ENCODE measurements at places on chromosomes 5 and 9.

- no peak for DNase-seq
Measured at GRCh38 chr5:74257645-74258313, 382.7 kb downstream of the ENC1 start.

DNA sequence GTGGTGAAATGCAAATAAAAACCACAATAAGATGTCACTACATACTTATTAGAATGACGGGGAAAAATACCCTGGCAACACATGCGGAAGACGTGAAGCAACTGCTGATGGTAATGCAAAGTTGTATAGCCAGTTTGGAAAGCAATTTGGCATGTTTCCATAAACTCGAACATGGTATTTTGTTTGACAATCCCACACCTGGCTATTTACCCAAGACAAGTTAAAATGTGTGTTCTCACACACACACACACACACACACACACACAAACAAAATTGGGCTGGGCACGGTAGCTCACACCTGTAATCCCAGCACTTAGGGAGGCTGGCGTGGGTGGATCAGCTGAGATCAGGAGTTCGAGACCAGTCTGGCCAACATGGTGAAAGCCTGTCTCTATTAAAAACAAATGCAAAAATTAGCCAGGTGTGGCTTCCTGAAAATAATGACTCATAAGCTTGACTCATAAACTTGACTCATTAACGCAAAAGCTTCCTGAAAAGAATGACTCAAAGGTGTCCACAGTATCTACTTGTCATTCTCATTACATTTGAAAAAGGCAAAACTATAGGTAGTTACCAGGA is 456.5 kb downstream of the CDH18 start:
- no peak for DNase-seq

GRCh38 chr5:61332851-61333320 is 828 bp downstream of the ZSWIM6 start:
- peak; percentile 33 for DNase-seq

DNA sequence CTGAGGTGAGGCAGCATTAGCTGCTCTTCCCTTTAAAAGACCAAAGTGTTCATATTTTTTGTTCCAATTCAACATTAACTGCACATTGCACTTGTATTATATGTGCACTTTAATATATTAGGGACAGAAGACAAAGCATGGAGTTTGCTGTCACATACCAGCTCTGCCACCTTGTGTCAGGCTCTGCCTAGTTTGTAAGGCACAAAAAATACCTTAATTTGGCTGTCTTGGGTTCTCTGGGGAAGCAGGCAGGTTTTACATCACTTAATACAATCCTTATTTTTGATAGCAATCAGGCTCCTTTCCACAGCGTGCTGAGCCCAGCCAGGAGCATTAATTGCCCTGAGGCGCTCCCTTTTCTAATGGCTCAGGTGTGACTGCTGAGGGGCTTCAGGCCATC is 131.8 kb downstream of the SCAMP1 start:
- no peak for DNase-seq

DNA sequence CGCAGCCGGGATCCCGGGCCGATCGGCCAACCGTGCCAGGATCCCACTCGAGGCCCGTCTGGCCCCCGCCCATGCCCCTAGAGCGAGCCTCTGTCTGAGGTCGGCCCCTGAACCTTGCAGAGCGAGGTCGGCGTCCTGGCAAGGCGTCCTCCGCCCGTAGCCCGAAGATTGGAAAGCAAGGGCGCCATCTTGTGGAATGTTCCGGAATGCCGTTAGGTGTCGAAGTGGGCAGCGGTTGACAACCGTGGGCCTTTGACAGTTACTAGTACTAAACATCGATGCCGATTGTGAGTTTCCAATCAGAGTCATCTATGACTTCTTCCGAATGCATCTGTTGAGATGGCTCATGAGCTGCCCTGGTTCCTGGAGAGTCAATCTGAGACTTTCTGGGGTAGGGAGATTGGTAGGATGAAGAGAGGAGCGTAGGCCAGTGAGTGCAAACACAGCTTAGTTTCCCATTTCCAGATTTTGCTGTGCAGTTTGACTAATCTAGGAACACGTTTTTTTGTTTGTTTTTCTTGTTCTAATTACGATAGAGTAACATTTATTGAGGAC is 923 bp upstream of the PLK2 start:
- peak; percentile 91 for DNase-seq

DNA sequence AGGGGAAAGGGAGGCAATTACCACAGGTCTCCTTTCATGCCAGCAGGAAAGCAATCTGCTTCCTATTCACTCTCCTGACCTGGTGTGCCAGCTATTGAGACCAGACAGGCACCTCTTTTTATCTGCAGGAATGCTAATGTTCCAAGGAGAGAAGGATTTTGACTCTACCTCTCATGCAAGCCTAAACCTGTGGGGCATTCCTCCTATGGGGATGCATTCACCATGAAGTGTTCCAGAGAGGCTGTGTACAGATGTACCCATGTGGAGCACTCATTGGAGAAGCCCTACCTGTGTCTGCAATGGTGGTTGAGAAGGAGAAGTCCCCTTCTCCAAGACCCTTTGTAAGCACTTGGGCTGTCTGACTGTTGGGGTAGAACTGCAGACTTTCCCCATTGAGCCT is 45.4 kb upstream of the EDIL3 start:
- DNase-seq = no peak

GRCh38 chr5:74294231-74294705 is 346.3 kb downstream of the ENC1 start:
- no peak for DNase-seq

GRCh38 chr5:132674671-132675506 is 1.1 kb downstream of the IL4 start:
- DNase-seq = no peak

- DNase-seq = no peak
Measured at GRCh38 chr9:12826924-12827565, 52.2 kb downstream of the LURAP1L start.

- peak; percentile 17 for DNase-seq
Measured at GRCh38 chr9:91180240-91180929, 181.3 kb downstream of the AUH start.

GRCh38 chr5:65880496-65881072 is 45.8 kb upstream of the ERBIN start:
- DNase-seq = no peak

- DNase-seq = no peak
Measured at GRCh38 chr9:113979343-113980127, 98.6 kb downstream of the AMBP start.

DNA sequence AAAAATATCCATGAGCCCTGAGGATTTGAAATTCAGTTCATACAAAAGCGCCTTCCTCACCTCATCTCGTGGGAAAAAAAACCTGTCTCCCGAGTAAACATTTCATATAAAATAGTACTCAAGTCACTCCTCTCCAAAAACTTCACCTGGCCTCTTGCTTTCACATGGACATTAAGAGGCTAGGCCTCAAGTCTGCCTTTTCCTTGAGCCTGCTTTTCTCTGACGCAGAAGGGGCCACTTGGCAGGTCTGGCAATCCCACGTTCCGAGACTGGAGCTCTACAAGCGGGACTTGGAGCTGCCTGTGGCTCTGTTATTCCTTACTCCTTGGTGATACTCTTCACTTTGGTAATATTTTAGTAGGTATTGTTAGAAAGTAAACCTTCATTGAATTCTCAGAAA is 26.9 kb upstream of the CKS2 start:
- no peak for DNase-seq

GRCh38 chr9:68844631-68845612 is 139.9 kb downstream of the PIP5K1B start:
- DNase-seq = peak; percentile 30

GRCh38 chr9:107614765-107615164 is 125.2 kb upstream of the KLF4 start:
- DNase-seq = no peak

GRCh38 chr9:71648453-71648852 is 119.9 kb downstream of the CEMIP2 start:
- no peak for DNase-seq

DNA sequence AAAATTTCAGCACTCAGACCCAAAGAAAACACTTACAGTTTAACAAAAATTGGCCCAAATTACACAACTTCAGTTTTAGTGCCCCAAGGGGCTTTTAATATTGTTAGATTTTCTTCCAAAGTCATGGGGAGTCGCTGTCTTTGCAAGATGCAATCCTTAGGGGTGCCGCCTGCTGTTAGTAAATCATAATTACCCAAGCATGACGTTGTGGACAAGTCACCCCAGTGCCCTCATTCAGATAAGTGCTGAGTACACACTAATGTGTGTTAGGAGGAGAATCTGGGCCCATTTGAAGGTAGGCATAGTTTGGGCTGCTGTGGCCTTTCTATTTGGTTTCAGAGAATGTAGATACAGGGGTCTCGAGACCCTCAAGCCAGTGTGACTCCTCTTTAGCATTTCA is 138.1 kb downstream of the SV2C start:
- DNase-seq = no peak

DNA sequence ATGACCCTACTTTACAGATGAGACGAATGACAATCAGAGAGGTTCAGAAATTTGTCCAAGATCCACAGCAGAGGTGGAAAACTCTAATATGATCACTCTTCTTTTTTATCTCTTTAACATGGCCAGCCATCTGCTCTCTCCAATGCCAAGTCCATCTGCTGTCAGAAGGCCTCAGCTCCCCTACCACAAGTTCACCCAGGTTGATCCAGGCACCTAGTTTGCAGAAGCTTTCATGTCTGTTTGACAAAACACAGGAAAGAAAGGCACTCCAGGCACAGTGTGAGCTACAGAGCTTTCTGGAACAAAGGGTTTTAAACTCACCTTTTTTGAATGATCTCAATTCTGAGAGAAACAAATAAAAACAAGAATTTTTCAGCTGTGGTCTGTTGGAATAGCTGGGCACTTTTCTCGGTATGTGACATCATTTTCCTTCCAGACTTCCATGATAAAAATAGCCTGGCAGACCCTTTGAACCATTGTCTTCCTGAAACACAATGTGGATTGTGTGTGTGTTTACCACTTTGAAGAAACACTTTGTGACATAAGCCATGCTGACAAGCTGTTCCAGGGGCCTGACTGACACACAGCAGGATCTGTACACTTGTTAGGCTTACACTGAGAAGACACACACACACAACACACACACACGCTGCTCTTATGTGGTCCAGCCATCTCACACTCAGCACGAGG is 214.3 kb downstream of the AGTPBP1 start:
- DNase-seq = no peak

DNA sequence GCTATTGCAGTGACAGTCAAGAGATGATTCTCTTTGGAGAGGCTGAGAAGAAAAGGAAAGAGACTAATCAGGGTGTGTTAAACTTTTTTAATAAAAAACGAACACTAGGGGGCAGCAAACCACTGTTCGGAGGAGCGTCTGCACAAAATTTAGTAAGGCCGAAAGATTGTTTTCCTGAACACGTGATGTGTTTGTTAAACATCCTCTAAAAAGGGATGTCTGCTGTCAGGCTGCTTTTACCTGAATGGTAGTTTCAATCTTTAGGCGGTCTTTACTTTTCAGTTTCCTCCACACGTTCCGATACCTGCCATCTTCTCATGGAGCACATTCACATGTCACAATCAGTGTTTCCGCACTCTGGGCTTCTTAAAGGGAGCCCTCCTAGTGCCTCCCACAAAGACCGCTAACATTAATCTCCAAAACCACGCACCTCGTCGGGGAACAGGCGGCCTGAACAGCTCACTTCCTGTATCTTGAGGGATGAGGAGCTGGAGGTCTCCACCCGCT is 125.2 kb downstream of the GPBP1 start:
- DNase-seq = peak; percentile 58

DNA sequence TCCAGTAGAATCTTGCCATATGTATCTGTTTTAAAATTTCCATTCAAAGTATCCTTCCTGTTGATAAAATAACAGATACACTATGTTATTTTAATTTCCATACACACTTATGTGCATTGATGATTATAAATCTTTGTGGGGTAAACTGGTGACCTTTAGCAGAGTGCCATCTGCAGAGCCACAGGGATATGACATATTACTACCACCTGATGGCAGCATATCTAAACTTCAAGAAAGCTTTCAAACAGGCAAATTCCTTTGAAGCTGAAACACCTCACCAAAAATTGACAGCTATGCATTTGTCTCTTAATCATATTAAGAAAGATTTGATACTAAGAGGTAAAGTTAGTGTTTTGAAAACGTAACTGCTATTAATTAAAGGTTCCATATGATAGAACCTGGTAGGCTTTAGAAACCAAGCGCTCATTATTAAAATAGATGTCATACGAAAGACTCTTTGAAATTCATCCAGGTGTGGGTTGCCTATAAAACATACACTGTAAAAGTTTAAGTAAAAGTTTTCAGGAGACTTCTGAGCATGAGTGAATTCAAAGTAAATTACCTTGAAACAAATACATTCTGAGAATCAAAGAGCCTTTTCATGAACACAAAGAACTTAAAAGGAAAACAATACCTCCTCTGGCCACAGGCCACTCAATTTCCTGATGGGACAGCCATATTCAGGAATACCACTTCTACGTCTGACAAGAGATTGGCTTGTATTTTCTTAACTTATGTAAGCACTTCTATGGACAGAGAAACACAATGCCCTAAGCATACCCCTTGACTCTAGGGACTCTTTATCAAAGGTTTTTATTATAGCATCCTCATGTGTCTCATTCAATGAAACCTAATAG is 93.3 kb downstream of the KIAA0825 start:
- DNase-seq = peak; percentile 53

- no peak for DNase-seq
Measured at GRCh38 chr9:76713381-76713780, 50.9 kb upstream of the PCA3 start.

GRCh38 chr5:74386571-74387334 is 253.8 kb downstream of the ENC1 start:
- DNase-seq = no peak

- no peak for DNase-seq
Measured at GRCh38 chr5:74630453-74631066, 10.0 kb downstream of the ENC1 start.

DNA sequence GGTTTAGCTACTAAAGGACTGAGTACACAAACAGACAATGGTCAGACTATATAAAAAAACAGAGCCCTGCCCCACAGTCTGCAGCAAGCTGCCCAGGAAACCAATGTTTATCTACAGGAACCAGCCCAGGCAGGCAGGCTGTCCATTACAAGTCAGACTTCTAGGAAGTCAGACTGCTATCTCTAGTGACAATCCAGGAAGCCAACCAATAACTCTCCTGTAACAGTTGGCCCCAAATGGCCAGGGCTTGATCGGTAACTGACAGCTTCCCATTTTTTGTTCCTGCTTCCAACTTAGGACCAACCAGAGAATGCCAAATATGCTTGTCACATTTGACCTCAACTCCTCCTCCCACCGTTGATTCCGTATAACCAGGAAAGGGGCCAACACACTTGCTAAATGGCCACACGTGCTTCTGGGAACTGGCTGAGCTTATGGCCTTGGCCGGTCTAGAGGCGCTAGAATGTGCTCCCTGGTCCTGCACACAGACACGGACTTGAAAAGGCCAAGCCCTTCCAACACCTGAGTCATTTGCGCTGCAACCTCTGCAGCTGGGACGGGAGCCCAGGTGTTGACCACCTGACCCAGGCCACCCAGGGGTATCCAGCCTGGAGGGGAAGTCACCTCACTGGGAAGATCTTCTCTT is 79.6 kb upstream of the CDK20 start:
- DNase-seq = no peak
